DMS 273 treated with DMSO at 0.1 percent for 48 hours (cell line): ENCODE measurements at places on chromosomes 1 and 21.

DNA sequence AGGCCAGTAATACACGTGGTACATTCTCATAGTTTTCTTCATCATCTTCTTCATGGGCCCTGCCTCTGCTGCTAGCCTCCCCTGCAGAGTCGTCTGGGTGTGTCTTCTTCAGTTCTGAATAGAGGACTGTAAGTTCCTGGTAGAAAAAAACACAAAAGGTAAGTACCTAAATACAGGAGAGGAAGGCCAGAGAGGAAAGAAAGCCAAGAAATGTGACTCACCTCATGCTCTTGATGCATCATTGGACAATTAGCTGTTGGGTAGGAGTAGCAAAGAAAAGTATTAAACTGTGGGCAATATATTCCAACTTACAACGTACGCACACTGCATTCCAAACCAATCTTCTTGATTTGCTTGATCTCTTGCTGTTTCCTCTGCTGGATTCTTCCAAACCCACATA lies 21.8 kb downstream of the FCRL3 start:
- DNase-seq: no peak

GRCh38 chr1:218377143-218377660 lies 32.1 kb downstream of the TGFB2 start:
- DNase-seq: no peak

DNA sequence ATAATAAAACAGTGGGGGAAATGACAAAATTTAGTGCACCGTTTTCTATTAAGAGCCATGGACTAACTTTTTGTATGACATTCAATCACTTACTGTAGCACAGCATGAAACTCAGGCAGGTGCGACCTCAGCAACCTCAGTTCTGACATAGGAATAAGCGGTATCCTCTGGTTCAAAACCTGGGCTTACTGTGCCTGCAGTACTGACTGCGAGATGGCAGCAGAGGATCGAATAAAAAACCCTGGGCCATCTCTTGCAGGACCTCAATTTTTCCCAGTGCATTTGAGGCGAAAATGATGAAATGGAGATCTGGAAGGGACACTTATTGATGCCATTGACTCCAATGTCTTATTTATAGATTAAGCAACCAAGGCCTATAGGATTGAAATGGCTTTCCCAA lies 214.7 kb downstream of the ADGRL2 start:
- DNase-seq: no peak

DNA sequence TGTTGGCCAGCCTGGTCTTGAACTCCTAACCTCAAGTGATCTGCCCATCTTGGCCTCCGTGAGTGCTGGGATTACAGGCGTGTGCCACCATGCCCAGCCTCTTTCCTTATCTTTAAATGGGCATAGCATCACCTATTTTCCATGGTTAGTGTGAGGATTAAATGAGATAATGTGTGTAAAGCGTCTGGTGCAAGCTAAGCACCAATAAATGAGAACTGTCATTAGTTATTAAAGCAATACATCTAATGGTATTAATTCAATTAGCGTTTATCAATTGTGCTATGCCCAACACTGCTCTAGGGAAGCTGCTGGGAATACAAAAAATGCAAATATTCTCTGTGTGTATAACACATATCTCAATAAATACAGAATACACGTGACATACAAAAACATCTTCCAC lies 10.0 kb downstream of the EXOC8 start:
- DNase-seq: no peak

DNA sequence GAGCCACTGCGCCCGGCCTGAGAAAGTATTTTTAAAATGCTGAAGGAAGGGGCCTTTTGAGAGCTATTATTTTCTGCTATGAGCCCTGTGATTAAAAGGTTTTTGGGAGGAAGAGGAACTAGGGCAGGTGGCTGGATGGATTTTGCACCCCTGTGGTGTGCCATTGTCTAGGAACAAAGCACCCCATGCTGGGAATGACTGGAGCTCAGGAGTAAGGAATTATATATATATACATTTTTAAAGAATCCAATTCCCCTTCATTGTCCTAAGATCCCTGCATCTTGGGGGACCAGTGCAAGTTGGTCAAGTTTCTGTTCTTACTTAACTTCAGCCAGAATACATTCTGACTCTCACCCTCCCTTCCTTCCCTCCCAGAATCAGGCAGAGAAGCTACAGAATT lies 91.6 kb downstream of the ZNF648 start:
- no peak for DNase-seq

- DNase-seq: no peak
Measured at GRCh38 chr21:43275421-43276211, 106.8 kb downstream of the CRYAA start.

GRCh38 chr1:31509124-31510072 lies 66.9 kb upstream of the TINAGL1 start:
- no peak for DNase-seq

DNA sequence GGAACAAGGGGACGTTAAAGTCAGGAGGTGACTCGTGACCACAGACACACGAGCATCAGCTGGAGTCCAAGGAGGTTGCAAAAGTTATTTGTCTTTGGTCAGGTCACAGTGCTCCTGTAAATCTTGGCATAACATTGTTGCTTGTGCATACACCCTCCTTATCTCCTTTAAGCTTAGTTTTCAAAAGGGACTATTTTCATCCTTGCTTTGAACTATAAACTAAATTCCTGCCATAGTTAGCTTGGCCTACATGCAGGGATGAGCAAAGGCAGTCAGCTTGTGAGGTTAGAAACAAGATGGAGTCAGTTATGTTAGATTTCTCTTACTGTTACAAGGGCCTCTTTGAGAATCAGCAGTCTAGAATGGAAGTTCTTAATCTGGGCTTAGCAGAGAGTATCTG lies 28.0 kb upstream of the FASLG start:
- DNase-seq: no peak

GRCh38 chr1:29391362-29391880 lies 155.1 kb downstream of the PTPRU start:
- DNase-seq: no peak

DNA sequence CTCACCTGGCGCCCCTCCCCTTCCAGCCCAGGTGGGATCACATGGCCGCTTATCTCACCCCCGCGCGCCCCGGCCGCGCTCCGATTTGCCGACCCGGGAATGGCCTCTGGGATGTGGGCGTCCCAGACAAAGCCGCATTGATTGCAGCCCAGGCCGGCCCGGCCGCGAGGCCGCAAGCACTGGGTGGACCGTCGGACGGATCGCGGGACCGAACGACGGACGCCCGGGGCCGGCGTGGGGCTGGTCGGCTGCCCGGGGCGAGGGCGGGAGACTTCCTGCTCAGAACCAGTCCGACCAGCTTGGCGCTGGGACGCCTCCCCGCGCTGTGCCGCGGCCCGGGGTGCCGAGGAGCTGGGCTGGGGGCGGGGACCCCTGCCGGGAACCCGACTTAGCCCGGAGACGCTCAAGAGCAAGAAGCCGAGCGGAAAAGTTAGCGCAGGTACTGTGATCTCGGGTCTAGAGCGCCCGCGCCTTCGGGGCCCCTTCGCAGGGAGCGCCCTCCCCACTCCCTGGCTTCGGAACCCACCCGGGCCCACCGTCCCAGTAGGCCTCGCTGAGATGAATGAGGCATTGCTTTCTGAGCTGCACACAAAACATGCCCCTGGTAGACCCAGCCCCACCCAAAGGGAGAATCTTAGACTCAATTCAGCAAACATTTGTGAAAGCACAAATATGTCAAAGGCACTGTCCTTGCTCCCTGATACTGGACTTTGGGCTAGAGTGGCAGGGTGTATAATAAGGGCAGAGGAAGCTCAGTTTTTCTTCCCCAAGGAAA lies 415 bp upstream of the LAD1 start:
- no peak for DNase-seq

DNA sequence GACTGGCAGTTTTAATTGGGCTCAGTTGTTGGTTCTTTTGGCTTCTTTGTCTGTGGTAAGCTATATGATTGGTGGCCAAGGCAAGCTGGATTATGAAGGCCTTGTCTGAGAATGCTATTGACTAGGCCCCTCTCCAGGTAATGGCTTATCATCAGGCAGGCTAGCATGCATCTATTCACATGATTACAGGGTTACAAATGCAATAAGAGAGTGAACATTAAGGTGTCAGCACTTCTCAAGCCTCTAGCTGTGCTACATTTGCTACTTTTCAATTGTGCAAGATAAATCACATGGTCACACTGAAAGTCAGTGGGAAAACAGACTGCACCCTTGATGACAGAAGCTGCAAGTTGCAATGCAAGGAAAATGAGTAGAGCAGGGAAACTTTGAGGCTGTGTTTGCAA lies 550.9 kb upstream of the TMPRSS15 start:
- DNase-seq: no peak

GRCh38 chr1:162004441-162004950 lies 19.2 kb downstream of the OLFML2B start:
- no peak for DNase-seq

GRCh38 chr21:34930971-34931370 lies 118.1 kb downstream of the RUNX1 start:
- DNase-seq: no peak

GRCh38 chr1:183019860-183020259 lies 3.4 kb upstream of the LAMC1 start:
- no peak for DNase-seq

GRCh38 chr1:61097317-61097716 lies 15.0 kb downstream of the NFIA start:
- DNase-seq: no peak

- no peak for DNase-seq
Measured at GRCh38 chr1:25066256-25066655, 136.2 kb upstream of the RUNX3 start.

DNA sequence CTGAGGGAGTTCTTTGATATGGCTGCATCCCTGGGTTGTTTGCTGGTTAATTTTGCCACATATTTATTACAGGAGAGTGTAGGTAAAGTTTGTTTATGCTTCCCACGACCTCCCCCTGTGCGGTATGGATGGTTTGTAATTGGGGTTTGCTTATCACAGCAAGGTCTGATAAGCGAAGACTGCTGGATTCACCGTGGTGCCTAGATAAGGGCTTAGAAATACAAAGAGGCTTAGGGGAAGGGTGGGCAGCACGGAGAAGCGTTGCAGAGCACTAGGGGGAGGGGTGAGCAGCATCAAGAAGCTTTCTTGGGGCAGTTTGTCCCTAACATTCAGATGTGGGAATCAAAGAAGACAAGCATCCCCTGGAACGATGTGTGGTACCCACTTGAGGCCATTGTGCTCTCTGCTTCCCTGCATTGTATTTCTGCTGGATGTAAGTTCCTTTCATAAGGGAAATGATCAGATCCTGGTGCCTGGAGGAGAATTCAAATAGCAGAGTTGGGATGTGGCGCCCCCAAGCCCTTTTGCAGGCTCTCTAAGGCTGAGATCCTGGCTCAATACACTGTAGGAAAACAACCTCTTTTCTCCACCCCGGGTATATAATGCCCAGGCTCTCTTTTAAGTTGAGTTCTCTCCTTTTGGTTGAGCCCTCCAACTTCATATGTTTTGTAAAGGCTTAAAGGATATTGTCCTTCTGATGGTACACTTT lies 598.1 kb upstream of the ADGRL4 start:
- DNase-seq: no peak

DNA sequence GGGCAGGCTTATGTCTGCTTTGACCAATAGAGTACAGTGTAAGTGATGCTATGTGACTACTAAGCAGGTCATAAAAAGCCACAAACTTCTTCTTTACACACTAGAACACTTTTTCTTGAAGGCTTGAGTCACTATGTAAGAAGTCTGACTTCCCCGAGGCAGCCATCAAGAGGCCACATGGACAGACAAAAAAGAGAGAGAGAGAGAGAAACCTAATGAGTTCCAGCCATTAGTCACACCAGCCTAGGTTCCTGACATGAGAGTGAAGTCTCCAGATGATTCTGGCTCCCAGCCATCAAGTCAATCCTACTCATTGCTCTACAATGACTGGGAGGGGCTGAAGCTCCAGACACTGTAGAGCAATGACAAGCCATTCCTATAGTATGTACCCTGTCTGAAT lies 101.4 kb downstream of the LHX9 start:
- no peak for DNase-seq

GRCh38 chr1:236403905-236404696 lies 10.0 kb downstream of the EDARADD start:
- DNase-seq: no peak

GRCh38 chr1:167416506-167416905 lies 101.8 kb downstream of the CD247 start:
- DNase-seq: no peak

- no peak for DNase-seq
Measured at GRCh38 chr1:156204686-156205085, 8.1 kb upstream of the PMF1 start.

DNA sequence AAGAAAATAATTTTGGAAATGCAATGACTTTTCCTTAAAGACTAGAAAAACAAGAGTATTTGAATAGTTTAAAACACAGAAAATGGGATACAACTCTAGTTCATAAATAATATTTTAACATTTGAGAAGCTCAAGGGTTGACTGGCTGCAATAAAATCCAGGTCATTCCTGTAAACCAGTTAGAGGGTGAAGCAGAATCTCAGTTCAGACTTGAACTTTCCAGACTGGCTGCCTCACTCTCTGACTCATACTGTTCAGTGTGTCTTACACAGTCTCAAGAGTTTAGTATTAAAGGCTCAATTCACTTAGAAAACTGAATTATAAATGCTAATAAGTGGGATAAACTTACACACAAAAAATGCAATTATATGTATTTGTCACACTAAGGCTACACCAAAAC lies 89.9 kb downstream of the RAVER2 start:
- no peak for DNase-seq
